ENCODE measurements at places on chromosomes 2 and 18.

DNA sequence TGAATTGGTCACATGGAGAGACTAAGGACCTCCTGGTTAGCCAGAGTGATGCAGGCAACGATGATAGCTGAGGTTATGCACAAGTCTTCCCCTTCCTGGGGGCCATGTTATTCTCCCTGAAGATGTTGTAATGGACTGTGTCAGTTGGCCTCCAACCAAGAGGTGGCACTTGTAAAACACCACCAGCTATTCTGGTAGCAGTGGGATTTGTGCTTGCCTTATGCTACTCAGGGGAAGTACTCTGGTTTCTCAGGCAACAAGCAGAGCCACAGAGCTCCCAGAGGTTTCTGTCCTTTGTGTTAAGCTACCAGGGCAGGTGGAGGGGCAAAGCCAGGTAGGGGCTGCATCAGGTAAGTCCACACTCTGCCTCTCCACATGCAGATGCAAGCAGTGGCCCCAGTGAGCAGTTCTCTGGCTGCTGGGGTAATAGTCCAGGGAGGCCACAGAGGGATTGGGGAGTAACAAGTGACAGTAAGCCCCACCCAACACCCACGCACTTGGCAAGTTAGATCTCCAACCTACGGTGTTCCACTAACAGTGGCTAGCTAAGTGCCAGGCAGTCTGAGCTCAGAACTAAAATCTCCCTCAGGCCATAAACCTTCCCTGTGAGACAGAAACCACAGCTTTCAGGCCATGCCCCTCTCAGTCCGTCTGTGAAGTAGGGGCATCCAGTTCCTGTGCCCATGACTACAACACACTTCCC is 99.7 kb downstream of the RND3 start:
- no peak for DNase-seq

DNA sequence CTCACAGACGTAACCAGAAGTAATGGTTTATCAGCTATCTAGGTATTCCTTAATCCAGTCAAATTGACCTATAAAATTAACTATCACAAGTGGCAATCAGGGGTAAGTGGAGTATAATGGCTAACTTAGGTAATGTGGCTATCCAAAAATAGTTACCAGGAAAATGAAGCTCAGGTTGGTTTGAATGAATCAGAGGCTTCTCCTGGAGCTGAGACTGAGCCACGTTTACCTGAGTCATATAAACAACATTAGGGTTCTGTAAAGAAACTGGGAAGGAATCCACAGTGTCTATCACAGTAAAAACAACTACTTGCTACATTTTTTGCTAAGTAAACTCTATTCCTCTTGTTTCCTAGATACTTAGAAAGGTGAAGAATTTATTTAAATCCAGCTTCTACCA is 236.0 kb upstream of the SPHKAP start:
- DNase-seq: no peak

- no peak for DNase-seq
These were observed 9.5 kb downstream of the PASK start for GRCh38 chr2:241139531-241140444.

DNA sequence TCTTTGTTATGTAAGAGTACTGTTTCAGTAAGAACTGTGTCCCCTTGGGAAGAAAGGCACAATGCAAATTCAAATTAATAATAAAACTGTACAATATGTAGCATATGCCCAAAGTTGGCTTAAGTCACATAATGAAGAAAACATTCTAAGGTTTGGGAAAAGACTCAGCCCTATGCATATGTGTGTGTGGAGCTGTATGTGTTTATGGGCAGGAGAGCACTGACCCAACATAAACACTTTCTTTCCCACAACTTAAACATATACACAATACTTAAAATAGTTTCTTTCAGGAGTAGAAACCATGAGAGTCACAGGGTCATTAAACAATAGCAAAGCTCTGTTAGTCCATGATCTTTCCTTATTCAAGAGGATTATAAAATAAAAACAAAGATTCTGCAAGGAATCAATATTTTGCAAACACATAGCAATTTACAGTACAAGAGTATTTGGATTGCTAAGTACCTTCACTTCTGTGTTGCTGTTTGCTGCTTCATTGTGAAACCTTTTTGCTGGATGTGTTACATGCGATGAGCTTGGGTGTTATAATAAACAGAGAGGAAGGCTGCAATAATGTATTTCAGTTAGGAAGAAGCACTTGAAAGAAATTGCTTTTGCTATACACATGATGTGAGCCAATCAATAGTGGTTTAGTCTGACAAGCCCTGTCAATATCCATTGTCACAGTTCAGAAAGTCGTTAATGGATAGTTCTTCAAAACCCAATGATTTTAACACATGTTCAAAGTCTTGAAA is 347.3 kb downstream of the ARHGAP15 start:
- no peak for DNase-seq

DNA sequence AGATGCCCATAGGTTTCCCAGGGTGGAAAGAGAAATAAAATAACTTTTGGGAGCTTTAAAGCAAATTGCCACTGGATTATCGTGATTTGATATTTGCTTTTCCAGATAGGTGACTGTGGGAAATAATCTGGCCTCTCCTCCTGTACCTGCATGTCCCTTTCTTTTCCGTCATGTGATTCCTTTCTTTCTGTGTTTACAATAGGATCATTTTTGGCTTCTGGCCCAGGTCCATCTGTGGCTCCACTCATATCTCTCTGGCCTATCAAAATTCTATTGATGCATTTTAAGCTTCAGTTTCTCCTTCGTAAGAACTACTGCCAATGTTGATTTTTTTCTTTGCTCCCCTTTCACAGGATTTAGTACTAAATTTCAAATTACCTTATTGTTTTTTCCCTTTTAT is 153.6 kb downstream of the CCDC85A start:
- DNase-seq: no peak

DNA sequence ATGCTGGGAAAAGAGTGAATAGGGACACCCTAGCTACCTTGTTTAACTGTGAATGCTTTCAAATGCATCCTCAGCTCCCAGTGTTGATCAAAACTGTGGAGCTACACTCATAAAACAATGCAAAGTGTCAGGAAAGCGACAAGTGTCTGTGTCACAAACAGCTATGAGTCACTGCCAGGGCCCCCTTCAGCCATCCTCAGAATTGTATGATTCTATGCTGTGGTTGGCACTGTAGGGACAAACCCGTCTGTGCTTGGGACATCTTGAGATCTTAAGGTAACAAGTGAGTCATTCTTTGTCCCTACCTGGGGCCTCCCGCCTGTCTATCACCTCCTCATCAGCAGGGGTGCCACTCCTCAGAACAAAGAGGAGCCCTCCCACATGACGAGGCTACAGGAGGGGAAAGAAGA is 42.4 kb downstream of the KLF7 start:
- peak; percentile 11 for DNase-seq

DNA sequence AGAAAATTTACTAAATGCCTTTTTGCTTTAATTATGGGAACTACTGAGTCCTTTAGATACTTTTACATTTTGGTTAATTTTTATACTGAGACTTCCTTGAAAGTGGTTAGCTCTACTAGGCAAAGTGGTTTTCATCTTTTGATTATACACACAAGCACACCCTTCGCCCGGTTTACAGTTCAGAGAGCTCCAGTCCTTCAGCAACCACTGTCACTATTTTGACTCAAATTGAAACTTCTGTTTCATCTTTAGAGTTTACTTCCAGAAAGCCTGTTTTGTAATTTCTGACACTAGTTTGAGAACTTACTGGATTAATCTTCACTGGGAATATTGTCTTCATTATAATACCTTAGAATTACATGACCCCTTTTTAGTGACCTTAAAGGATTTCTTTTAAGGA is 140.3 kb upstream of the FOSL2 start:
- no peak for DNase-seq

DNA sequence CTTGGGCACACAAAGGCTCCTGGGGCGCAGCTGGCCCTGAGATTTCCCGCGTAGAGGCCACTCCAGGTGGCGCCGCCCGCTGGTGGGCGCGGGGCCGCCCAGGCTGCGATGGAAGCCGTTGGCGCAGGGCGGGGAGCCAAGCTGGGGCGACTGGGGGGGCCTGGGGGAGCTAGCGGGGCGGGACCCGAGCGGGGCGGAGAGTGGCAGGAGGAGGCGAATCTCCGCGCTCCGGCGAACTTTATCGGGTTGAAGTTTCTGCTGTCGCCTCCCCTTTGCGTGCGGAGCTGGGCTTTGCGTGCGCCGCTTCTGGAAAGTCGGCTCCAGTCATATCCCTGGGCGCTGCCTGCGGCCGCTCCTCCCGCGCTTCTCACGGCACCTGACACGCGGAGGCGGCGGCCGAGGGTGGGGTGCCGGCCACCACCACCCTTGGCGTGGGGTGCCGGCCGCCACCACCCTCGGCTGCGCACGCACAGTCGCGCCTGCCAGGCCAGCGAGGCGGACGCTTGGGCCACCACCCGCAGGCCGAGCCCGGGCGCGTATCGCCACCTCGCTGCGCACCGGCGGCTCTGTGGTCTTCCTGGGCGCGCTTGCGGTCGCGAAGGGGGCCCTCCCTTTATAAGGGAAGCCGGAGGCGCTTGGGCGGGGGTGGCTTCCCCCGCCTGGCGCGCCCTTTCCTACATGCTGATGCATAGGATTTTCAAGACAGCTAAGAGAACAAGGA is 919 bp upstream of the CYP1B1 start:
- DNase-seq: no peak

DNA sequence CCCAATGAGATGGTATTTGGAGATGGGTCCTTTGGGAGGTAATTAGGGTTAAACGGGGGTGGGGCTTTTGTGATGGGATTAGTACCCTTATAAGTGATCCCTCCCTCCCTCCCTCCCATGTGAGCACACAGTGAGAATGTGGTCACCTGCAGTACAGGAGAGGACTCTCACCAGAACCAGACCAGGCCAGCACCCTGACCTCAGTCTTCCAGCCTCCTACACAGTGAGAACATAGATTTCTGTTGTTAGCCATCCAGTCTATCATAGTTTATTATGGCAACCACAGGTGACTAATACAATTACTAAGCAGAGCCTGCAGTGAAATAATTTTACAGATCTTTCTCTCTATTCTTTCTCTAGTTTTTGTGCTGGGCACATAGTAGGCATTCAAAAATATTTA is 137.7 kb upstream of the PKDCC start:
- DNase-seq: no peak

DNA sequence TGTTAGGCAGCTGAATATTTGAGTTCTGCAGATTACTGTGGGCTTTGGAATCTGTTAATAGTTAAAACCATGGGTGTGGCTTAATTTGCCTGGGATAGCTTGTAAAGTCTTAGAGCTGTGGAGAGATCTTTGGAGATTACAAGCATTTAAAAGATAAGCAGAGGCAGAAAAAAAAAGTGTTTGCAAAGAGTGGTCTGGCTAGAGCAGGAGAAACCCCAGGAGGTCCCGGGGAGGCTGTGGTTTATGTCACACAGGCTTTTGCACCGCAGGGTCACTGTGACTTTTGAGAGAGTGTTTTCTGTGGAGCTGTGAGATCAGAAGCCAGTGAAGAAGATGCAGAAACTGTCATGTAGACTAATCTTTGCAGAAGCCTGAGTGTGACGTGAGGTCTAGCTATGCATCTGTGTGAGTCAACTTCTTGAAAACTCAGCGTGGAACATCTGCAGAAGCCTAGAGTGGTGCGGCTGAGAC is 49.0 kb downstream of the SETBP1 start:
- peak; percentile 14 for DNase-seq

DNA sequence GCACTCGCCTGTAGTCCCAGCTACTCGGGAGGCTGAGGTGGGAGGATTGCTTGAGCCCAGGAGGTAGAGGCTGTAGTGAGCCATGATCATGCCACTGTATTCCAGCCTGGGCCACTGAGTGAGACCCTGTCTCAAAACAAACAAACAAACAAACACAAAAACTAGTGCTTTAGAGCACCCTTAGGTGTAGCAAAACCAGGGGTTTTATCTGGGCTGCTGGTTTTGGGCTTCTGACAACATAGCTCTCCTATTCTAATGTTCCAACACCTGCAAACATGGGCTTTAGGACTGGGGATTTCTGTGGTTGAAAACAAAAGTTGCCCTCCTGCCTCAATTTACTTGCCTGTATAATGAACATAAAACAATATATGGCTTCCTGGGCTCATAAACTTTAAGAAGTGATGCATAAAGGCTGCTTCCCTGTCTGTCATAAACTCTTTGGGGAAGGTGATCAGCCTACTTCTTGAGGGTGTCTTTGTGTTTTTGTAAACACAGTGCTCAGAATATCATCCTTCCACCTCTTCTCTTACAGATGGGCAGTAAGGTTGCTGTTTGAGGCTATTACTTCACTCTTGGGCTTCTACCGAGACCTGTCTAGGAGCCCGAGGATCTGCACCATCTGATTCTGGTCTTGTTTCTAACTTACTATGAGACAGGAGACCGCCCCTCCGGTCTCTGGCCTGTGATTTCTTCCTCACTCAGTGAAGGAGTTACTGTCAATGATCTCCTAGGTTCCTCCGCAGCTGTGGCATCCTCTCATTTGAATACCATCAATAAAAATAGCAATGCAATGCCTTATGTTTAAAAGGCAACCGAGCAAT is 246.5 kb downstream of the MYCN start:
- no peak for DNase-seq

DNA sequence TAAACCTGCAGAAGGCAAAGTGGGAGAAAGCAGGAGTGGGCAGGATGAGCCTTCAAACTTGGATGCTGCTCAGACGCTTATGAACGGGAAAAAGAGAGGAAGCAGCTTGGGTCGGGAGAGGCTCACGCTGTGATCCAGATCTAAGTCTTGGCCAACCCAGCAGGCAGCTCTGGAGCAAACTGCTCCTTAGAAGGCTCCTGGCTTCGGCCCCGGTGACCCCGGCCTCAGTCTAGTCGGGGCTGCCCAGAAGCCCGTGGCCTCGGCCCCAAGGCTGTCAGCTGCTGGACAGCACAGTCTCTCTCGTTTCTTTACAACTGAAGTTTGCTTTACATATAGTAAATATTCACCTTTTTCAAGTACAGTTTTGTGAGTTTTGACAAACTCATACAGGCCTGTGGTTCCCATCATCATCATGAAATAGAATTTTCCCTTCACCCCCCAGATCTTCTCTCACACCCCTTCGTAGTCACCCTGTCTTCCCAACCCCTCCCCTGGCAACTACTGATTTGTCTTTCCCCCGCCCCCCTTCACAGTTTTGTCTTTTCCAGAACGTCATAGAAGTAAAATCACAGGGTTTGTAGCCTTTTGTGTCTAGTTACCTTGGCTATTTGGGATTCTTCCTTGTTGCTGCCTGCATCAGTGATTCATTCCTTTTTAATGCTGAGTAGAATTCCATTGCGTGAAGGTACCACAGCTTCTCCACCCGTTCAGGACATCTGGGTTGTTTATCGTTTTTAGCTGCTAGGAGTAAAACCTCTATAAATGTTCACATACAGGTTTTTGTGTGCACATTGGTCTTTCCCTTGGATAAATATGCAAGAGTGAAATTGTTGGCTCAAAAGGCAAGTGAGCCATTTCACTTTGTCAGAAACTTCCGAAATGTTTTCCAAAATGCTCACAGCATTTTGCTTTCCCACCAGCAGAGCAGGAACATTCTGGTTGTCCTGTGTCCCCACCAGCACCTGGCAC is 35.1 kb downstream of the MYO7B start:
- DNase-seq: no peak

DNA sequence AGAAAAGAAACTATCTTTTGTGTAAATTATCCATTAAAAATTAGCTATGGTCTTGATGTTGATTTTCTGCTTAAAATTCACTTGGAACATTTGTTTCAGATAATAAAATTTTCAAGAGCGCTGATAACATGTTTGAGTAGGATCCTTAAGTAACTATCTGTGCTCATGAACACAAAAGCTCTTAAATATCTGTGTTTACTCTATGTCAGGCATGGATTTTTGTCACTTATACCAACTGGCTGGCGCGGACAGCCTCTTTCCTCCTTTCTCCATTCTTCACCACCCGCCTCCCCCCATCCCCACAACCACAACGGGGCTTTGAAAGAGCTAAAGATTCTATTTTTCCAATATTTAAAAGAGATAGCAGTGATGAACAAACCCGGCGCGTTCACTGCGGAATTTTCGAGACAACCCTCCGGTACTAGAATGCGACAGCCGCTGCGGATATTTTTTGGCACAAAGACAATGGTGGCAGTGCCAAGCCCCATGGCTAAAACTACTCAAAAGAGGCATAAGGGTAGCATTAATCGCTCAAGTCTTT is 181.5 kb downstream of the TCF4 start:
- no peak for DNase-seq
